ENCODE measurements at places on chromosomes 11 and 22. TPM values are rescaled to one million over a fixed set of nuclear protein-coding genes. Genes with fewer than 3 reads are reported as not detected.

DNA sequence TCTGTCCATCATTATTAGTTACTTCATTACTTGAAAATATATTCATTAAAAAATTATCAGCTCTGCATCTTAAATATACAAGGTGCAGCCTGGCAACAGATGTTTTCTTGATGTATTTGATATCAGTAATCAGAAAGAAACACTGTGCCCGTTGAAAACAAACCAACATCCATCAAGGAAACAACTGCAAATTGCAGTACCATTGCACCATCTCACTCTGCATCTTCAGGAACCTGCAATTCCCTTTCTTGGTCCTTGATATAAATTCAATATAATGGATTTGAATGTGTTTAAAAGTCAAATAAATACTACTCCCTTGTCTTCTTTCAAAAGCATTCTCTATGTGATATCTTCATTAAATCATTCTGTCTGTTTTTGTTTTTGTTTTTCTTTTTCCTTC lies 1131.2 kb downstream of the FAM181B start:
- DNase-seq: no peak

Gene ADORA2A
- total RNA-seq: 2.6 TPM

- DNase-seq: no peak
Measured at GRCh38 chr11:59437770-59438169, 1.5 kb downstream of the OR5A1 start.

- no peak for DNase-seq
Measured at GRCh38 chr11:119222308-119222707, 16.2 kb downstream of the CBL start.

DNA sequence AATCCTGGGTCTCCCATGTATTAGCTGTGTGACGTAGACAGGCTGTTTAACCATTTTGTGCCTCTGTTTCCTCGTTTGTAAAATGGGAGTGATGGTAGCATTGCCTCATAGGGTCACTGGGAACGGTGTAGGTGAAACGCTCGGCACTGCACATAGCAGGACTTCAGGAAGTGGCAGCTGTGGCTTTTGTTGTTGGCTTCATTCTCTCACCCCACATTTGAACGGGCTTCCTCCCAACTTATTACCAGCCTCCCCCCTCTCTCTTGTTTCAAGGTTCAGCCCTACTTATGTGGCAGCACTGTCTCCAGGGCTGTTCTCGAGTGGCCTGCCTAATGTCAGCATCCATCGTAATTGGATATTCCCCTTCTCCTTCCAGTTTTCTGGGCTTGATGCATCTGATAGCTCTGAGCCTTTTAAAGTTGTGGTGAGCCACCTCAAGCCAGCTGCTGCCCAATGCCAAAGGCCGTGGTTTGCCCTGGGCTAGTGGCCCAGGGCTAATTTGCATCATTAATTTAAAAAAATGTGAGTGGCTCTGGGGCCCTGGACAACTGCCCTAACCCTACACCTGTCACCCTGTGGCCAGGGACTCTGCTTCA lies 217.8 kb upstream of the TBCEL start:
- DNase-seq: no peak

DNA sequence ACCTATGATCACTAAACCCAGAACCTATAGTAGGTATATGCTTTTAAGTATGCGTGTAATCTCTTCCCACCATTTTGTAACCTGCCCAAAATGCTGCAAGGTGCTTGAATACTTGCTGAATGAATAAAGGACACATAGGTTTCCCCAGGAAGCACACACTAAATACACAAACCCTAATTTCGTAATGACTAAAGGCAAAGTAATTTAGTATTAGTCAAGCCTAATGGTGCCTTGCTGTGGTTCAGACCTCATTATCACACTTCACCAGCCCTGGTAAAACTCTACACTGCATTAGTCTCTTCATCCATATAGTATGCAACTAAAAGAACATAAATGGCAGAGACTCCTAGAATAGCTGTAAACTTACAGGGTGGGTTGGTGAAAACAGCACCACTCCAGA lies 289.0 kb upstream of the PITPNB start:
- DNase-seq: no peak

DNA sequence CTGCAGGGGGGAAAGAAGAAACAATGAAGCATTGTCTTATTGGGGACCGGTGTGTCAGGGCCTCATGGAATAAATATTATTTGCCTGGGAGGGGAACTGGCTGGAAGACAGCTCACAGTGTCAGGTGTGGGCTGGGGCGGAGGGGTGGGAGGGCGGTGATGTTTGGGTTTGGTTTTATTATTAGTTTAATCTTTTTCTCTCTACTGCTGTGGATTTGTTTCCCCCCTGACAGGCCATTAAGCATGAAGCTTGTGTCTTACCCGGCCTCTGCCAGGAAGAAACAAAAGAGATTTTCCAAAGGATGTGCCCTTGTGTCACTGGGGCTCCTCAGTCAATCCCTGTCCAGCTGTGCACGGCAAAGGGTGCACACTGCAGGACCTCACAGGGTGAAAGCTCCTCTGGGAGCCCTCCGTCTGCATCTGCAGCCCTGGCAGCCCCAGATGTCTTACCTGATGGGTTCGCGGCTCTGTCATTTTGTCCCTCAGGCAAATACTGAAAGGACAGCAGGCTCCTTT lies 203.1 kb upstream of the TMEM45B start:
- no peak for DNase-seq

DNA sequence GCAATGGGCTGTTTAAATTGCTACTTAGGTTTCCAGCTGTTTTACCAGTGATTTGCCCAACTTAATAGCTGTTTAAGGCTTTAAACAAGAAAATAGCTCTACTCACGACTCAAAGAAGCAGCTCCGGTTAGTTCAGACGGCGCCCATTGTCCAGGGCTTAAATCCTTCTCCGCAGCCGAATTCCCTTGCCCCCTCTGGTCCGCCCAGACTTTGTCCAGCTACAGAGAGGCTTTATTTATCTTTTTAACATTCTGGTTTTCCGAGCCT lies 20.9 kb upstream of the SCUBE1 start:
- DNase-seq: peak; percentile 40

- DNase-seq: no peak
Measured at GRCh38 chr11:89015614-89016013, 50.2 kb downstream of the GRM5 start.

- DNase-seq: no peak
Measured at GRCh38 chr22:36413022-36413775, 25.4 kb upstream of the MYH9 start.

Gene PATE4
- total RNA-seq: not detected

GRCh38 chr11:61747192-61747966 lies 5.1 kb upstream of the MYRF start:
- peak; percentile 92 for DNase-seq

GRCh38 chr22:43884600-43885318 lies 7.1 kb downstream of the PNPLA5 start:
- peak; percentile 85 for DNase-seq

GRCh38 chr22:49423125-49423650 lies 404.5 kb downstream of the BRD1 start:
- DNase-seq: peak; percentile 35

Gene LARGE2
- not detected for total RNA-seq

Gene HEPACAM
- total RNA-seq: 0.28 TPM

- DNase-seq: no peak
Measured at GRCh38 chr11:79095424-79095823, 345.4 kb downstream of the TENM4 start.

DNA sequence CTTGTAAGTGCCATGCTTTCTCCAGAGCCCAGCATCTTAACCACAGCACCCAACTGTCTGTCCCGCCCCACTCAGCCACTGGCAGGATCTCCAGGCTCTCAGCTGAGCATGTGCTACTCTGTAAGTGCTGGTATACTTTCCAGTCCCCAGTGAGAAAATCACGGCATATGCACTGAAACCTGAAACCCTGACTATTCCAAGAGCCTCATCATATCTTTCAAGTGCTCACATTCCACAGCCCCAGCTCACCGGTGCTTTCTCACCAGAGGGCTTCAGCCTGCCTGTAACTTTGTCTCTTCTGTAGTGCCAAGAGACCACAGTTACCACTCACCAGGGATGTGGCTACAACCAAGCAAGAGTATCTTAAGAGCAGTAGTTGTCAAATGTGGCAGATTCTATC lies 24.4 kb upstream of the PAMR1 start:
- DNase-seq: no peak

DNA sequence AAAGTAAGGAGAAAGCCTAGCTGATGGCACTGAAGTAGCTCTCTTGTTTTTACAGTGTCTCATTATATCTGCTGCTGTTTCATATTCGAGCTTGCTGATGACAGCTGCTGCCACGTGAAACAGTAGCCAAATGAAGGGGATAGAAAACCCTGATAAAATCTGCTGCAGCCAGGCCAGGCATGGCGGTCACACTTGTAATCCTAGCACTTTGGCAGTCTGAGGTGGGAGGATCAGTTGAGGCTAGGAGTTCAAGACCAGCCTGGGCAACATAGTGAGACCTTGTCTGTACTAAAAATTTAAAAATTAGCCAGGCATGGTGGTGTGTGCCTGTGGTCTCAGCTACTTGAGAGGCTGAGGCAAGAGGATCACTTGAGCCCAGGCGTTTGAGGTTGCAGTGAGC lies 13.4 kb downstream of the IFT46 start:
- no peak for DNase-seq

Gene UBASH3B
- total RNA-seq: 23.6 TPM

DNA sequence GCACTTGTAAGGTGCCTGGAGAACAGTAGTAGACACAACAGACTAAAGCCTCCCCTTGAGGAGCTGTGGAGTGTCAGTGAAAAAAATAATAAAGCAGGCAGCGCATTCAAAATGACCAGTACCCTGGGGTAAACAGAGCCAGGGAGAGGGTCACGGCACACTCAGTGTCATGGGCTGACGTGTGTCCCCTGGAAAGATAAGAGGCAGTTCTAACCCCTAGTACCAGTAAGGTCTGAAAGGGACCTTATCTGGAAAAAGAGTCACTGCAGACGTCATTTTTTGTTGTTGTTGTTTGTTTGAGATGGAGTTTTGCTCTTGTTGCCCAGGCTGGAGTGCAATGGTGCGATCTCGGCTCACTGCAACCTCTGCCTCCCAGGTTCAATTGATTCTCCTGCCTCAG lies 32.0 kb downstream of the DUSP8 start:
- DNase-seq: no peak

GRCh38 chr11:111707691-111708067 lies 58.5 kb downstream of the PPP2R1B start:
- no peak for DNase-seq

DNA sequence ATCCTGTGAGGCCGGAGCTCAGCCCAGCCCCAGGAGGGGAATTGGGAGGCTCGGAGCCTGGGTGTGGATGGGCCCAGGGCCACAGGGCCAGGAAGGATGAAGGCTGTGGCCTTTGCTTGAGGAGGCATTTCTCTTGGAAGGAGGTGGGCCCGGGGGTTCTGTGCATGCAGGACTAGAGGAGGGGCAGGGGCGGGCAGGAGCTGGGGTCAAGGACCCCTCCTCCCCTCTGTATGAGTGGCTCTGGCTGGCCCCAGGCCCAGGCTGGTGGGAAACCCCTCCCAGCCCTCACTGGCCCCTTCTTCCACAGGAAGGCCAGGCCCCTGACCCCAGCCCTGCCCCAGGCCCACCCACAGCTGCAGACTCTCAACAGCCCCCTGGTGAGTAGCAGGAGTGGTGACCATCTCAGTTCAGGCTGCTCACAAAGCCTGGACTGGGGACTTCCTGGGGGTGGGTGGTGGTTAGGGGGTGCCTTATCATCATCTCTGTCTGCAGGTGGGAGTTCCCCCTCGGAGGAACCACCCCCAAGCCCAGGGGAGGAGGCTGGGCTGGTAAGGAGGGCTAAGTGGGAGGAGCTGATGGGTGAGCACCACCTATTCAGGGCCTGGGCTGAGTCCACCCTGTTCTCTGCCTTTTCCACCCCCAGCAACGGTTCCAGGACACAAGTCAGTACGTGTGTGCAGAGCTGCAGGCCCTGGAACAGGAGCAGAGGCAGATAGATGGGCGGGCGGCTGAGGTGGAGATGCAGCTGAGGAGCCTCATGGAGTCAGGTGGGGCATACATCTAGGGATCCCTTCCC lies 6.0 kb downstream of the KCNK7 start:
- no peak for DNase-seq

- DNase-seq: no peak
Measured at GRCh38 chr11:92393218-92393617, 168.6 kb downstream of the FAT3 start.

DNA sequence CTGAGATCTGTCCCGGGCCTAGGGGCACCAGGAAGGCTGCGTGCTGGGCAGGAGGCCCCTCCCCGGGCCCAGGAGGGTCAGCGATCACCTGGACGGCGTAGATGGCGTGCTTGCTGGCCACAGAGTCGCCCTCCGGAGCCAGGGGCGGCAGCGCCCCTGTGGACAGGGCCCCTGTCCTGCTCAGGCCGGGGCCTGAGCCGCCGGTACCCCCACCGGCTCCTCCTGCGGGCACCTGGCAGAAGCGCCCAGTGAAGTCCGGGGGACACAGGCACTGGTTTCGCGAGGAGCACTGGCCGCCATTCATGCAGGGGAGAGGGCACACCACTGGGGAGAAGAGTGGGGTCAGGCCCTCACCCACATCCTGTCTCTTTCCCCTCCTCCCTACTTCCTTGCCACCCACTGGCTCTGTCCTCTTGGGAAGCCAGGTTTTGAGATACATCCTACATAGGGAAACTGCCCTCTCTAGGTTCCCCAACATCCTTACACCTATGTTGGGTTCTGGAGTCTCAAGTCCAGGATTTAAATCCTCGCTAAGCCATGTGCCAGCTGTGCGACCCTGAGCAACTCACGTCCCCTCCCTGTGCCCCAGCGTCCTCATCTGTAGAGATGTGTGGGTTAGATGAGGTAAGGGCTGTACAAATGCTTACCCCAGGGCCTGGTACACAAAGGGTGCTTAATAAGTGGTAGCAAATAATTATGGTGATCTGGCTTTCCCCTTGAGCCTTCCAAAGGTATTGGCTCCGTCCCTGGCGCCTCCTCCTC lies 3.9 kb downstream of the LTBP3 start:
- no peak for DNase-seq

- DNase-seq: no peak
Measured at GRCh38 chr22:30908051-30908461, 60.5 kb downstream of the MORC2 start.

GRCh38 chr11:123338266-123338800 lies 91.7 kb upstream of the GRAMD1B start:
- DNase-seq: no peak

DNA sequence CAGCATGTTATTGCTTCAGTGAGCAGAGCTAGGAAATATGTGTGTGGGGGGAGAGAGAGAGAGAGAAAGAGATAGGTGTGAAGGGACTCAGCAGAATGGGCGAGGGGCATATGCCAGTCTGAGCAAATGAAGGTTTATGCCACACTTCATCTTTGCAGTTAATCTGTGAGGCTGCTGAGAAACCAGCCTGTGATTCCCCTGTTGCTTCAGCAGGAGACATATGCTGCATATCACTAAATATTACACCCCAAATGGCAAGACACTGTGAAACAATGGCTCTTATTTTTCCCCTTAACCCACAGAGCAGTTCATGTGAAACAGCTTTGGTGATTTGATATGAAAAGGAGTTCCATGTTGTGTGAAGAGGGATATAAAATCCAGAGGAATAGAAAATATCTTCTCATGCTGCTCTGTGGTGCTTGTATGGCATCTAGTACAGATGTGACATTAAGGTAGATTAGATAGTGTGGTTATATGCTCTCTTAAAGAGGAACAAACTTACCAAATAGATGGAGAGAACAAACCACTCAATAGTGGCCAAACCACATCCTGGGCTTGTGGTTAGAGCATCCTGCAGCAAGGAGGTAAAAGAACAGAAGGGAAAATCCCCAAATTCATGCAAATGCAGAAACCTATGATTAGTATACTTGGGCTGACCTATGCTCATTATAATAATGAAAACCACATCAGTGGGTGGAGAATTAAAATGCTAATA lies 864.2 kb downstream of the FAM181B start:
- no peak for DNase-seq

Gene DLG2
- total RNA-seq: 17.2 TPM

Gene RAG2
- total RNA-seq: not detected

Data from posterior vena cava (tissue), 2 donors.